ENCODE measurements at places on chromosomes 1 and 21.

GRCh38 chr1:67227196-67227595, 60.9 kb downstream of the IL23R start:
- DNase-seq, result no peak

DNA sequence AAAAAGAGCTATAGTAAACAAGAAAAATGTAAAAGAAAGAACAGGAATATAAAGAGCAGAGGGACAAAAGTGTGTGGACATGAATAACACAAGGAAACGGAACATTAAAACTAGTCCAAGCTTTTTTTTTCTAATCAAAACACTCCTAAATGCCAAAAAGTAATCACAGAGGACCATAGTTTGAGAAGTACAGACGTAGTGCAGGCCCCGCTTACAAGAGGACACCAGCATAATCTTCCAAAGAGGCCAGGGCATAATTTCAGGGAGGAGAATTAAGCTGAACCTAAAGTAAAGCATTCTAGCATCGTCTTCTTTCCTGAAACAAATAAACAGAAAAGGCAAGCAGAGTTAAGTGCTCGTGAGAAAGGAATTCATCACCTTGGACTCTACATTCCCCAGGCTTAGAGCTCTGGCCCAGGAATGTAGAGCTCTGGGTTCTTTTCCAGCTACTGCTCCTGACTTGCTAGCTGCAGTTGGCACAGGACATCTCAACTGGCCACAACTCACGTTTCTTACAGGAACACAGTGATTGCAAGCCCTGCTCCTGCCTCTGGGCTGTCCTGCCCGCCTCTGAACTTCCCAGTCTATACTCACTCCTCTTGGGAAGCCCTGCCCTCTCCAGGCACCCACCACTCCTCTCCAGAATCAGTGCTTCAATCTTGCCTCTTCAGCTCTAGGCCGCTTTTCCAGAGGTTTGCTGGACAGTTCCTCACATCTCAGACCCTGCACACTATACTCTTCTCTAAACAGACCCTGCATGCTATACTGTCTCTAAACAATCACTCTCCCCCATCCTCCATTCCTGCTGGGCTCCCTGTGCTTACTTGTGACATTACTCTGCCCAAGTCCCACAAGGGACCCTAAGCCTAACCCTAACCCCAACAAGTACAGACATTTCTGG, 9.8 kb downstream of the RGS8 start:
- DNase-seq, result no peak

DNA sequence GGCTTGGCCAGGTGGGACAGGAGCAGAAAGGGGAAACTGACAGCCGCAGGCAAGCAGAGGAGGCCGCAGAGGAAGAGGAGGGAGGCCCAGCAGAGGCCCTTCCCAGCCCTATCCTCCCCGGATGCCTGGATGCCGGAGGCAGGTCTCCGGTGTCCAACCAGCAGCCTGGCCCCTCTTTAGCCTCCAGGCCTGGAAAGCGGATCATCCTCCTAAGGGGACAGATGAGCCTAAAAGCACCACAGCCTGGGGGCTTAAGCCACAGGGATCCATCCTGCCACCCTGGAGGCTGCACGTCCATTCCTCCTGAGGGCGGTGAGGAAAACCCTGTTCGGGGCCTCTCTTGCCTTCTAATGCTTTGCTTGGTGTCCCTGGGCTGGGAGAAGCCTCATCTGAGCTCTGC, 334.1 kb upstream of the VAMP3 start:
- DNase-seq, result no peak

DNA sequence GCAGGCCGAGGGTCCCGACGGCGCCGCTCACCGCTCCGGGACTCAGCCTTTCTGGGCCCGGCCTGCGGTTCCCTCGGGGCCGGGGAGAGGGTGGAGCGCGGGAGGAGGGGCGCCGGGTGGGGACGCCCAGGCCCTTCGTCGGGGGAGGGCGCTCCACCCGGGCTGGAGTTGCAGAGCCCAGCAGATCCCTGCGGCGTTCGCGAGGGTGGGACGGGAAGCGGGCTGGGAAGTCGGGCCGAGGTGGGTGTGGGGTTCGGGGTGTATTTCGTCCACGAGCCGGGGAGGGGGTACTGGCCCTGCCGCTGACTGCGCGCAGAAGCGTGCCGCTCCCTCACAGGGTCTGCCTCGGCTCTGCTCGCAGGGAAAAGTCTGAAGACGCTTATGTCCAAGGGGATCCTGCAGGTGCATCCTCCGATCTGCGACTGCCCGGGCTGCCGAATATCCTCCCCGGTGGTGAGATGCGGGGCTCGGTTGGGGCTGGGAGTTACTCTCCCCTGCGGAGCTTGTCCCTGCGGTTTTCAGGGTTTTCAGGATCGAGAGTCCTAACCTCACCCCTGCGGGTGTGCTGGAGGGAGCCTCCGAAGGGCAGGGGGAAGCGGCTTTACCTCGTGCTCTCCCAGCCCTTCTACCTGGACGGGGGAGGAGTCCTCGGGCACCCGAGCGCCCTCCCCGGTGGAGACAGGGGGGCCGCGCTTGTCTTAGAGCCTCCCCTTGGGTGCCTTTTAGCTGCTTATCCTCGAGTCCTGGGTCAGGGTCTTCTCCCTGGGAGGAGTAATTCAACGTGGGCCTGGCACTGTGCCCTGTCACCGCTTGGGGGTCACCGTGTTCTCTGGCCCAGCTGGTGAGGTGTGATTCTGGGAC, 2.1 kb downstream of the SAMD11 start:
- DNase-seq, result no peak

DNA sequence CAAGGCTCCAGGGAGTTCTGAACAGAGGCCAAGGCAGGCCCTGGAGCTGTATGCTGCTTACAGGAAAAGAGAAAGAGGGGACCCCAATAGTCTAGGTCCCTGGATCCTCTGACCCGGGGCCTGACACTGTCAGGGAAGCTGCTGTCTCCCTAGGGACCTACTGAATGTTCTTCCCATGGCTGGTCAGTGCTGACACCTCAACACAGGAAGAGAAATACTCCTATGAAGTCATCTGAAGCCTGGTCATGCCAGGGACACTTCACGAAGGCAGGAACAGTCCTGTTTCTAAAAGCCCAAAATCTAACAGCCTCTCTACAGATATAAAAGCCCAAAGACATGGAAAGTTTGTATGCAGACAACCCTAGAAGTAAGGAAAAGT, 1.7 kb upstream of the LAD1 start:
- no peak for DNase-seq

DNA sequence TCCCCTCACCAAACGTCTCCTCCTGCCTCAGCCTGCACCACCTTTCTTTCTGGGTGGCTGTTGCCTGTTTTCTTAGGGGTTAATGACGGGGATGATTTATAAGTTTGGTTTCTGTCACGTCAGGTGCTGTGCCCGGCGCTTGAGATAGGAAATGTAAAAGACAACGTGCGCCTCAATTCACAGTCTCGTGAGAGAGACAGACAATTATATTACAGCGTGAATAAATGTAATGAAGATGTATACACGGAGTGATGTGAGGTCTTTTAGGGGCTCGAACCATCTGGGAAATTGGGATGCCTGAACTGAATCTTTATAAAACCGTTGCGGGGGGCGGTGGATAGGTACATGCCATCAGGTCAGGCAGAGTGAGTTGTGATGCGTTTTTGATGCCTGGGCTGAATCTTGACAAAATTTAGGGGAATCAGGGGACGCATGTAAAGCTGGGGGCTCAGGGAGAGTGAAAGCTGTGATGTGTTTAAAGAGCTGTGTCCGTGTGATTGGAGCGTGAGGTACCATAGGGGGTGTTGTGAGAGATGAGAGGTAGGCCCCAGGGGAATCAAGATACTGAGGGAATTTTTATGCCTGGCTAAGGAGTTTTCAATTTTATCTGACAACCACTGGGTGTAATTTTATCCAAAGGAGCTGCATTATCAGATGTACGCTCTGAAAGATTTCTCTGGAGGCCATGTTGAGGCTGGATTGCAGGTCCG, 831 bp downstream of the TIPRL start:
- no peak for DNase-seq

DNA sequence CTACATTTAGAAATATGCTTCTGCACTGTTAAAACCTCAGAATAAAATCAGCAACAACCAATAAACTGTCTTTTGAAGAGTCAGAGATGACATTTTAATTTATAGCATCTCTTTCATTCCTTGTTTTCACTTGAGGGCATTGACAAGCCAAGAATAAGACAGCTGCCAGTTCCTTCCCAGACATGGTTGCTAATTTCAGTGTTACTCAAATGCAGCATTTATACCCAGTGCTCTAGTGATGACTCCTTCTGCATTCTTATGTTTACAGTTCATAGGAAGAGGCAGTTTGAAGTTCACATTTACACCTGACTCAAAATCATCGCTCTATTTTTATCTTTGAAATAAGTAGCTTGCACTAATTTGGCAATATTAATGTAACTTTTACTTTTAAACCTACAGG, 44.9 kb downstream of the PLA2G4A start:
- DNase-seq, result no peak

Data from NCI-H1048 (cell line).